ENCODE measurements at places on chromosomes 7 and 10.

DNA sequence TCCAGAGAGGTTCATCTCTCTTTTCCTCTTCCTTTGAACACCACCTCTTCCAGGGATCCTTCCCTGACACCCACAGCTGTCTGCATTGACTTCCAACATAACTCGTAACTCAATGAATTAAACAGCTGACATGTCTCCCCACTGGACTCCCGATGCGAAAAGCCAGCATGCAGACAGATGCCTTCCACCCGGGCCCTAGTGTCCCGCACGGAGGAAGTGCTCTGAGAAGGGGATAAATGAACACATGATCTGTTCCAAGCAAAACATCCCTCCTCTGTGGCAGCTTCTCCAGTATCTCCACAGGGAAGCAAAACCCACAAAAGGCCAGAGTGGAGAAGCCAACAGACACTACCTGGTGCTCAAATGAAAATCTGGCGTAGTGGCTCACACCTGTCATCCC lies 28.3 kb downstream of the OGDHL start:
- DNase-seq, result no peak

DNA sequence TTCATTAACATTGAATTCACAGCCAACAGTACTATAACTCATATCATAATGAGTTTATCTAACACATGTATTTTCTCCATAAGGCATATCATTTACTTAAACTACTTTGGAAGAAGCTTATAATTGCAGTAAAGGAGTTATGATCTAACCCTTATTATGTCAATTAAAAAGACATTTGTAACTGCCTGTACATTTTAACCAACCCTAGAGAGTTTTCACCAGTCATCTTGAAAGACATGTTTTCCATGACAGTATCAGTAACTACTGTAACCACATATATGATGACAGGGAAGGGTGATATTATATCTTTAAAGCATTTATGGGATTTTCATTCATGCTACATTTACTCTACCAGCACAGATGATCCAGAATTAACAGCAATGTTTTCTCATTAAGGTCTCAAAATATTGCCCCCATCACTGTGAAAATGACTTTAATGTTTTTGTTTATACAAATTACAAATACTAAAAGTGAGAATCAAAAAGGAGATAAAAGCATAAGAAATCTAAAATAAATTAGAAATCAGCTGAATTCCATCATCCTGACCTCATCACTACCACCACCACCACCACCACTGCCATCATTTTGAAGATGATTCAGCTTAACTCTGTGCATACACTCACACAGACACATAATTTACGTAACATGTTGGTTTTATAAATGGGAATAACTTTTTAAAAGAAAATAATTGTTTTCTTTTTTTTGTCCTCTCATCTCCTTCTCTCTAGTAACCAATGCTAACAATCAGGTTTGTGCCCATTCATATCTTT lies 53.6 kb downstream of the MKLN1 start:
- DNase-seq, result peak; percentile 68

DNA sequence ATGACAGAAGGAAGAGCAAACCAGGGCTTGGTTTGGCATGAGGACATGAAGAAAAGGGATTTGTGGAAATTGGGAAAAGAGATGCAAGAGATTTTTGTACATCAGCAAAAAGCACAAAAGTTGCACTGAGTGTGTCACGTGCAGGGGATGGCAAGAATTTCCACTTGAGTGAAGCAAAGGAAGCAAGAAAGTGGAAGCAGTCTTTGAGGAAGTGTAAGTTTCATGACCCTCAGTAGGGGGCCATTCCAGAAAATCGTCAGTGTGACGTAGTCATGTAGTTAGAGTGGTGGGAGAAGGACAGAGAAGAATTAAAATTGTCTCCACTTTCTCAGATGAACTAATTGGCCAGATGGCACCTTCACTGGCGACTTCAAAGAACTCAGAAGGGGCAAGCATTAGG lies 123.3 kb upstream of the FZD1 start:
- no peak for DNase-seq

- DNase-seq, result no peak
Observed at GRCh38 chr10:52688899-52689298, 83.7 kb downstream of the MBL2 start.

DNA sequence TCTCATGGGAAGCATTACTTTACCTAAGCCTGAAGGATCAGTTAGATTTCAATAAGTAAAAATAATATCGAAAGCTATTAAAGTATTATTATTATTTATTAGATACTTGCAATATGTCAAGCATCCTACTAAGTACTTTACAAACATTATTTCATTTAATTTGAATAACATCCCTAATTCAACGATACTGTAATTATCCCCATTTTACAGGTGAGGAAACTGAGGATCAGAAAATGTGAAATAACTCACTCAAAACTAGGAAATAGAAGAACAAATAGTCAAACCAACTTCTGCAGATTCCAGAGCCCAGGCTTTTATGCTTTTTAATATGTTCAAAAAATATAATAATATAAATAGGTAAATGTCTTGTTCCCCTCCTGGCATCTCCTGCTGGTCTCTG lies 10.3 kb upstream of the PDCD4 start:
- DNase-seq, result no peak

DNA sequence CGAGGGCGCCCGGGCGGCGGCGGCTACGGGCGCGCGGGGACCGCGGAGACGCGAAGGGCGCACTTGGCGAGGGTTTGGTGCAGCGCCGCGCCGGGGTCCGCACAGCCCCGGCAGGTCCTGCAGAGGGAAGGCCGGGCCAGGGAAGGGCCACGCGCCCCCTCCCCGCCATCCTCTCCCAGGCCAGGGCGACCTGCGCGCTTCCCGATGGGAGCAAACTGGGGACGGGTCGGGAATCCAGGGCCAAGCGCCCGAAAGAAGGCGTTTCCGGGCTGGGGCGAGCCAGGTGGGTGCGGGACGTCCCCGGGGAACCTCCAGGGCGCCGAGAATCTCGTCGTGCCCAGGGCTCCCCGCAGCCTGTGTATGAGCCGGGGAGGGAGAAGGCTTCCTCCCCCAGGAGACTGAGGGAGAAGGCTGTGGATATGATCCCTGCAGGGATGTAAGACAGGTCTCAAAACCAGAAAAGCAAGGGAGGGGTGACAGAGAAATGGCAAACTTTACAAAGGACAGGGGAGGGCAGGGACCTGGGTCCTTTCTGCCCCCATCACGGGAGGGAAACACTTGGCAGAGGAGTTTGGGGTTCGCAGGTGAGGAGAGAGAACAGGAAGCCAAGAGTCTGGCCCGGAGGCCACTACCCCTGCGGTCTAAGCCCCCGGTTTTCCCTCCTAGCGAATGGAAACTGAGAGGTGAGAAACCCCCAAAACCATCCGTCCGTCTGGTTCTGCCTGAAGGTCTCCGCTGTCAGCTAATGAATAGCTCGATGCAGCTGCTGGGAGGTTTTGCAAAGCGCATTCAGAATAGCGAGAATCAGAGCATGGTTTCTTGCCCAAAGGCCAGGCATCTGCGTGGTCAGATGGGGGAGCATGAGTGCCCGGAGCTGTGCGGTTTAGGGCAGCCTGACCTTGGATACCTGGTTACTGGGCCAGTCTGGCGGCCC lies 674 bp downstream of the AMZ1 start:
- no peak for DNase-seq

- peak; percentile 91 for DNase-seq
Observed at GRCh38 chr10:44978570-44979280, at the start of gene DEPP1. DEPP1 (minus strand) TSS chr10:44978809; CDS start chr10:44978030, 779 bp downstream.

DNA sequence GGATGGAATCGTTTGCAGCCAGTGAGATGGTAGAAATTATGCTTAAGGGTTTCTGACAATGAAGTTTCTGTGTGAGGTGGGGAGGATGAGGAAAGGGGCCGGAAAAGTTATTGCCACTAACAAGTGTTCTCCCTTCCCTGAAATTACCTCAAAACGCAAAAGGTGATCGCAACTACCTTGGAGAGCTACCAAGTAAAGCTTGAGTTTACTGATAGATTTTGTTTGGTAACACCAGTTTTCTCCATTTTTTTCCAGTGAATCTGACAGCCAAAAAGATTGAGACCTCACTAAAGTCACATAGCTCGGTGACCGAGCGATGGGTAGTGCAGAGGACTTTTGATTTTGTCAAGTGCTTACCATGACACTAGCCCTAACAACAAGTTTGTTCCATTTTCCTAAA lies 1.6 kb downstream of the SUV39H2 start:
- no peak for DNase-seq

DNA sequence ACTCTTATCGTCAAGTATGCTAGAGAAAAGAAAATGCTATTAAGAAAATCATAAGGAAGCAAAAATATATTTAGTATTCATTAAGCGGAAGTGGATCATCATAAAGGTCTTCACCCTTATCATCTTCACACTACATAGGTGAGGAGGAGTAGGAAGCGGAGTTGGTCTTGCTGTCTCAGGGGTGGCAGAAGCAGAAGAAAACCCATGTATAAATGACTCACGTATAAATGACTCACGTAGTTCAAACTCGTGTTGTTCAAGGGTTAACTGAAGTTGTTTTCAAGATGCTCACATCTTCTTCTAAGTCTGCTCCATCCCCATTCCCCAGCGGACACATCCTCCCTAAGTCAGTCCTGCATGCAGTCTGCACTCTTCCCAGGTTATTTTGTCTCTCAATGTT lies 72.4 kb downstream of the SFMBT2 start:
- no peak for DNase-seq

DNA sequence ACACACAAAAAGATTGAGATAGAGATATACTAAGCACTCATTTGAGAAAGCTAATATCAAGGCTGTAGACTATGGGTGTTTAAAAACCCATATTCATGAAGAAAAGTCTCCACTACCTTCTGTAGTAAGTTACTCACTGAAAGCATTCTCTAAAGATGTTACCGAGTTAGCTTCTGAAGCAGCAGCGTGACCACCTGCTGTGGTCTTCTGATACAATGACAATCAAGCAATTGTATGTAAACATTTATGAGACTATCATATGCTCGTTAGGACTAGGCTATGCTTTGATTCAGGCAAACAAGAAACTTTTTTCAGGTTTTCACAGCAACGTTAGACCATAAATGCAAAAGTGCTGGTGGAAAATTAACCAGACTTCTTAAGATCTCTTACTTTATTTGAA lies 11.2 kb downstream of the RHOBTB1 start:
- DNase-seq, result no peak

- no peak for DNase-seq
Observed at GRCh38 chr7:41003977-41004376, 698.9 kb downstream of the INHBA start.

DNA sequence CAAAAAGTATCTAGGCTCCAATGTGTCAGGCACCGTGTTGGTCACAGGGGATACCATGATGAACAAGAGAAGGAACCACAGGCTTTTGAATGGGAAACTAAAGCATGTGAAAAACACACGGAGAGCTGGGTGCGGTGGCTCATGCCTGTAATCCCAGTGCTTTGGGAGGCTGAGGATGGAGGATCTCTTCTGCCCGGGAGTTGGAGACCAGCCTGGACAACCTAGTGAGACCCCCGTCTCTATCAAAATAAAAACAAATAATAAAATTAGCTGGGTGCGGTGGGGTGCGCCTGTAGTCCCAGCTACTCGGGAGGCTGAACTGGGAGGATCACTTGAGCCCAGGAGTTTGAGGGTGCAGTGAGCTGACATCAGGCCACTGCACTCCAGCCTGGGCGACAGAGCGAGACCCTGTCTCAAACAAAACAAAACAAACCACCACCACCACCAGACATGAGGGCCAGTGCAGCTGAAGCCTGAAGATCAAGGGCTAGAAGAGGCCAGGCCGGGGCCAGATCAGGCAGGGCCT lies 611 bp upstream of the COPS6 start:
- DNase-seq, result no peak

GRCh38 chr7:122307228-122307621 lies 2.7 kb upstream of the FEZF1 start:
- DNase-seq, result no peak

- DNase-seq, result no peak
Observed at GRCh38 chr10:55163388-55163979, 362.5 kb upstream of the PCDH15 start.

DNA sequence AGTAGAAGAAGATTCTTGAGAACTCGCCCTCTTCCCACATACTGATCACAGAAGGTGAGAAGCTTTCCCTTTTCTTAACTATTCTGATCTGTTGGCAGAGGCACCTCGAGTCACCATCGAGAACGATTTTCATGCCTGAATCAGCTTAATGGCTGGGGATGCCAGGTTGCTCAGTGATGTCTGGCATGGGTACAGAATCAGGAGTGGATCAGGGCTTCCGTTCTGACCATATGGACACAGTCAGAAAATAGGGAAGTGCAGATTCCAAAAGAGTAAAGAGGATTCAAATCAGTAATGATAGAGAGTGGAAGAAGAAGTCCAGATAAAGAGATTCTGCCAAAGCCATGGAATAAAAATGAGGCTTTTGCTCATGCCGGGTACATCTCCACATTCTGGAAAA lies 52.0 kb upstream of the GRB10 start:
- no peak for DNase-seq

DNA sequence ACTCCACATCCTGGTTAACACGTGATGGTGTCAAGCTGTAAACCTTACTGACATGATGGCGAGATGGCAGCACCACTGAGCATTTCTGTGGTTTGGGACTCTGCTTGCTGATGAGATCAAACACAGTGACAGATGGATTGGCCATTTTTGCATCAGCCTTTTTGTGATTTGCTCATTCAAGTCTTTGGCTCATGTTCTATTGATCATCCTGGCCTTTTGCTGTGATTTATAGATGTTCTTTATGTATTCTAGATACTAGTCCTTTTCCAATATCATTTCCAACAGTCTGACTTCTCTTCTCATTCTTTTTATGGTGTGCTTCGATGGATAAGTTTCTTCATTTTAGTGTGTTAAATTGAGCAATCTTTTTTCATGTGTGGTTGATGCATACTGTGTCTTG lies 24.7 kb upstream of the DIP2C start:
- DNase-seq, result no peak

- no peak for DNase-seq
Observed at GRCh38 chr10:3745521-3745920, 39.5 kb downstream of the KLF6 start.

- no peak for DNase-seq
Observed at GRCh38 chr7:151094675-151095074, 8.4 kb downstream of the AGAP3 start.

DNA sequence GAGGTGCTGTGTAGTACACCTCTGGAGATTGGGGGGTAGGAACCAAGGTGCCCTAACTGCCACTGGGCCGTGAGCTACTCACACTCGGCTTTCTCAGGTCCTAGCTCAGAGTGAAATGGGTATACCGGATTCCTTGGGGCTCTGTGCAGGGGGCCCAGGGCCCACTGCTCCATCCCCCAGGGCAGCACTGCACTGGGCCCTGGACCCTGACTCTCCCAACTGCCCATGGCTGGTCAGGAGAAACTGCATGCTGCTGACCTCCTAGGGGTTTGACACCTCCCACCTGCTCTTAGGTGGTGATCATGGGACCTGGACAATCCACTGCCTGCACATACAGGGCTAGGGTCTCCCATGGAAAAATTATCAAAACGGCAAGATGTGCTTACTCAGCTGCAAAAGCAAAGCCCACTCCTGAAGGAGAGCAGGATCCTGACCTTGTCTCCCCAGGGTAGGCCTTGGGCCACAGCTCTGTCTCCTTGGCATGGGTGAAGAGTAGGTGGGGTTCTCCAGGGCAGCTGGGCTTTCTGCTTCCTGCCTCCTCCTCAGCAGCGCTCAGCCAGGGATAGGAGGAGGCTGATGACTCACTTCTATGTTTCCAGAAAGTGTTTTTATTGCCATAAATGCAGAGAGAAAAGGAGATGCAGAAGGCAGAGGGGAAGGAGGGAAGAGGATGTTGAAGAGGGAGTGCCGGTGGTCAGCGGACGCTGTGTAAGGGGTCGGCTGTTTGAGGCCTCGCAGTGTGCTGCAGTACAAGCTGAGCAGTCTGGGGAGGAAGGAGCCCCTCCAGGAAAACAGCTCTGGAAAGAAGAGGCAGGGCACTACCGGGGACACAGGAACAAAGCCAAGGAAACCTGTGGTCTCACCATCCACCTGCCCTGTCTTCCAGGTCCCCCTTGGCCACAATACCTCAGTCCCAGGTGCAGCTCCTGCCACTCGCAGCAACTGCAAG lies 107.8 kb downstream of the ARHGAP22 start:
- DNase-seq, result peak; percentile 79
